Activated CD4-positive, CD25-positive, alpha-beta regulatory T cell treated with anti-CD3 and anti-CD28 coated beads, Interleukin-2, amount 50 U/mL, for 72 hours (primary cell): ENCODE measurements at places on chromosomes 2 and 18.

DNA sequence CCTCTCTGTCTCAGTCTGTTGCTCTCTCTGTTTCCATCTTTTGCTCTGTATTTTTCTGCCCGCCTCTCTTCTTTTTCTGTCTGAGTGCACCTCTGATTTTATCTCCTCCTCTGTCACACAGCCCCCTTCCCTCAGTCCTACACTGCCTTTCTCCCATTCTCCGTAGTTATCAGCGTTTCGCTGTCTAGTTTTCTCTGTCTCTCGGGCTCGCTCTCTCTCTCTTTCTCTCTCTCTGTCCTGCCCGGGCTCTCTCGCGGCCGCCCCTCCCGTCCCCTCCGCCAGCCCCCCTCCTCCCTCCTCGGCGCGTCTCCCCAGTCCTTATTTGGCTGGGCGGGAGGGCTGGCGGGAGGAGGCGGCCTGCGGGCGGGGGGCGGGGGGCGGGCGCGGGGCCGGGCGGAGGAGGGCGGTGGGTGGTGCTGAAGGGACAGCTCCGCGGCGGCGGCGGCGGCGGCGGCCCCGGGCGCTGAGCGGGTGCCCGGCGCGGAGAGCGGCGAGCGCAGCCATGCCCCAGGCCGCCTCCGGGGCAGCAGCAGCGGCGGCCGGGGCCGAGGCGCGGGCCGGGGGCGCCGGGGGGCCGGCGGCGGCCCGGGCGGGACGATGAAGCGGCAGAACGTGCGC, at the start of gene KCNK3:
Gene KCNK3 (plus strand): TSS at position 444 of the 618 bp plus-strand sequence. CDS start 154 bp downstream, at position 598.
- DNase-seq: peak; percentile 49

DNA sequence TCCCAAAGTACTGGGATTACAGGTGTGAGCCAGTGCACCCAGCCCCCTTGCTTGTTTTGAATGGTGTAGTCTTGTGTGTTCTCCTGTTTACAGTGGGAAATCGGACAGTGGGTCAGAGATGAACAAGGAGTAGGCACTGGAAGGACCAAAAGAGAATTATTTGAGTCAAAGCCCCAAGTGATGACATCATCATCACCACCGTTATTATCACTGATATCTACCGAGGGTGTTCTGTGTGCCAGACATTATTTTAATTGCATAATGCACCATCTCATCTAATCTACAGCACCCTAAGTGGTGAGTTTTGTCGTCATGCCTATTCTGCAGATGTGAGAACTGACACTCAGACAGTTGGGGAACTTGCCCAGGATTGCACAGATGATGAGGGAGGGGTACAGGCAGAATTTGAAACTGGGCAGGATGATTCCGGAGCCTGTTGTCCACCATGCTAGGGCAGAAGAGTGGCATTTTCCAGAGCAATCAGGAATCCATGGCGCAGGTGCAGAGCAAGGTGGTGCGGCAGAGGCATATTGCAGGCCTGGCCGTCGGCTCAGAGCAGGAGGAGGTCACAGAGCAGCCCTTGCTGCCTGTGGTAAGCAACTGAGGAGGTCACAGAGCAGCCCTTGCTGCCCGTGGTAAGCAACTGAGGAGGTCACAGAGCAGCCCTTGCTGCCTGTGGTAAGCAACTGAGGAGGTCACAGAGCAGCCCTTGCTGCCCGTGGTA, 137.0 kb upstream of the HDAC4 start:
- DNase-seq: no peak

GRCh38 chr18:28831476-28831875, 654.5 kb upstream of the CDH2 start:
- DNase-seq: no peak

DNA sequence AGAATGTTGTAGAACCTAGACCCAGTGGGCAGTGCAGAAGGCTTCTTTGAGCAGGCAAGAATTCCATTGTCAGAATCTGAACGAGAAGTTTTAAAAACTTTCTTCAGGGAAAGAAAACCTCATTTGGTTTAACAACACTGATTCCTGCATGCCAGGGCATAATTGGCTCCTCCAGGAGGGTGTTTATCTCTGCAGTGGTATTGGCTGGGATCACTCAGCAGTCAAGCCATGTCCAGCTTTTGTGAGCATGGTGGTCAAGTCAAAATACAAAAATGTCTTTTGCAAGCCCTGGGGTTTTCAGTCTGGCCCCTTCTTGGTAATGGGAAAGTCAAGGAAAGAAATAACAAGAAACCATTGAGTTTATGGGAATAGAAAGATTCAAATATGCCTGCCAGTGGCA, 28.3 kb downstream of the FHOD3 start:
- DNase-seq: no peak

DNA sequence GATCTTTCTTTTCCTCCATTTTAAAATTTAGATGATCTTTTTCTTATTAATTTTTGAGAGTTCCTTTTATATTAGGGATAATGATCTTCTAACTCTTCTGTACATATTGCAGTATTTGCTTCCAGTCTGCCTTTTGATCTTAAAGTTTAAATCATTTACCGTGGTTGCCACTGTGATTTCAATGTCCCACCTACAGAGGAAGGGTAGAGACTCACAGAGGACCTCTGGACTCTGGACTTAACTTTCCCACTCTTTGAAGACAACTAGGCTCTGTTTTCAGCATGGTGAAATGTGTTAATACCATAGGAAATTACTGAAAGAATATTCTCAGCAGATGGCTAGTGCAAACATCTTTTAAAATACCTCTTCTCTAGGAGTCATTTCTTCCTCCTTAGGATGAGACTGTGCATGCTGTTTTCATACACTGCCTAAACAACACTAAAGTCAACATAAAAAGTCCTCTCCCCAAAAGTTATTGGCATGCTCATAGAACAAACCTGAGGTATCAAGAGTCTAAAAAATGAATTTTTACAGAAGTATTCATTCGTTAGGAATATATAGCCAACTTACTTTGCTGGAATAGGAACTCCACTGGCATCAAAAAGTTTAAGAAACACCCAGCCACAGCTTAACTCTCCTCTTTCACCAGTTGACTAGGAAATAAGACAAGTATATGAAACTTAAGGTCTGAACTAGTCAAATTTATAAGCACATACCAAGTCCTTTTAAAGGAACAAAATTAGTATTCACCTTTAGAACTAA, 30.7 kb upstream of the MALL start:
- DNase-seq: no peak

DNA sequence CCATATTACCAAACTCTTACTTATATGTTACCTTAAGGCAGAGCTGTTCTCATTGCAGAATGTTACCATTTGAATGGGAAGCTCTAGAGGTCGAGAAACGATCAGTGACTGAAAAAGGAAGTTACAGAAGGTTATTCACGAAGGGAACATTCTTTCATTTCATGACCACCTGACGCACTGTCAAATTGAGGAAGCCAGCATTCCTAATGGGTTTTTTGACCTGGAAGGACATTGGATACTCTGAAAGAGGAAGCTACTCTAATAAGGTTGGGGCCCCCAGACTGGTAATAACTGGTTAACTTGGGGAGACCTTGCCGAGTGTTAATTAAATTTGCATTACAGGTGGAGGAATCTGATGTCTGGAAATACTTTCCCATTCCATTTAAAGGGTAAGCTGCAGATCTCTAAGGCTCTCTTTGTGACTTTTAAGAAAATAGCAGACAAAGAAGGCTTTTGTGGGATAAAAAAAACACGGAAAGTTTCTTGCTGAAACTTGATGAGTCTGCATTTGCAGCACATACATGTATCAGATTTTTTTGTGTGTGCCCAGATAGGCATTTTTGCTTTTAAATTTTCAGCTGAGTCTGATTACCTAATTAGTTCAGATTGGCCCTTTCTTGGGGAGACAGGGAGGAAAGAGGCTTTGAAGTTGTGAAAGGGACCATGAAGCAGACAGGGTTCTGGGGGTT, 137.1 kb downstream of the LTBP1 start:
- no peak for DNase-seq

DNA sequence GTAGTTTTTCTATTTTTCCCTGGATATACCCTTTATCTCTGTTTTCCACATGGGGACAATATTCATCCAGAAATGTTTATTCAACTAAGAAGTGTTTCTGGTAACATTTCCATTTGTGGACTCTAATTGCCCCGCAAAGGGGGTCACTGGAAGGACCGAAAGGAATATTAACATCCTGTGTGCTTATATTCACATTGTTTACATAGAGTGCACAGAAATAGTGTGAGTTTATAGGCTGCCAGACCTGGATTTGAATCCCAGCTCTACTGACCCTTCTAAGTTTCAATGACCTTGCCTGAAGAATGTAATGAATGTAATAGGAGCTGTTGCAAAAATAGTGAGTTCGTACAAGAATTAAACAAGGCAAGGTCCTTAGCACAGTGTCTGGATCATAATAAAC, 152.9 kb upstream of the NCKAP5 start:
- no peak for DNase-seq

GRCh38 chr2:70084973-70085710, 2.1 kb upstream of the PCBP1 start:
- peak; percentile 53 for DNase-seq

DNA sequence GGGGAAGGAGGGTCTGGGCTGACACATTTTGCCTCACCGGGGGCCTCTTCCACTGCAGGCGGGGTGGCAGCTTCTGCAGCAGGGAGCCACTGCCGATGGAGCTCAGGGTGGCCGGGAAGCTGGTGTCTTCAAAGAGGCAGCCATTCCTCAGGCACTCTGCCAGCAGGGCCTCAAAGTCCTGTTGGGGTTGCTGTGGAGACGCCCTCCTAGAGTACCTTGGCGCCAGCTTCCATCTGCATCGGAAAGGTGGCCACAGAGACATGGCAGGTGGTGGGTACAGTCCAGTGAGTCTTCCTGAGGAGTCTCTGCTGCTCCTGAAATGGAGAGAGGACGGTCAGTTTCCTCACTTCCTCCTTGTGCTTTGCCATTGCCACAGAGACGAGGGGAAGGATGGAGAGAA, 12.1 kb downstream of the CAPN14 start:
- no peak for DNase-seq

DNA sequence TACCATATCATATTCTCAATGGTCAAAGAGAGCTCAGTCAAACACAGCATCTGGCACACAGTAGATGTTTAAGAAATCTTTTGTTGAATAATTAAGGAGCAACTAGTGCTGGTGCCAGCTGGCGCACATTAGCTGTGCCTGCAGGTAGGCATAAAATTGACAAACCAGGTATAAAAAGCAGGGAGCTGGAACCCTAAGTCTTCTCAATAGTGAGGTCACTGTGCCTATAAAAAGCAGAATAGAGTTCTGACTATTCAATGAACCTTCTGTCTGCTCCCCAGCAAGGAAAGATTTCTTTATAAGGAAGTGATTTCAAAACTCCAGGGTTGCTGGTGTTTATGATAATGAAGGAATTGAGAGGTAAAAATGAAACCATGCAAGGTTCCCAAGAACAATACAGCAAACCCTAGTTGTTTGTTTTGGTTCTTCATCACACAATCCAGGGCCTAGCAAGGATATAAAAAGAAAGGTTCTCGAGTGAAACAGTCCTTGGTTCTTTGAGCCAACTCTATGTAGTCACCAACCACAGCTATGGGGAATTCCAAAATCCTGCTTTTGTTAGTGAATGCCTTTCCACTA, 76.1 kb downstream of the THADA start:
- DNase-seq: no peak

- no peak for DNase-seq
These were observed 756.8 kb upstream of the KLHL29 start for GRCh38 chr2:22628221-22628620.

GRCh38 chr2:111701266-111701665, 182.7 kb downstream of the ANAPC1 start:
- peak; percentile 26 for DNase-seq

- DNase-seq: no peak
These were observed 53.0 kb downstream of the LYPD6 start for GRCh38 chr2:149383340-149383739.

DNA sequence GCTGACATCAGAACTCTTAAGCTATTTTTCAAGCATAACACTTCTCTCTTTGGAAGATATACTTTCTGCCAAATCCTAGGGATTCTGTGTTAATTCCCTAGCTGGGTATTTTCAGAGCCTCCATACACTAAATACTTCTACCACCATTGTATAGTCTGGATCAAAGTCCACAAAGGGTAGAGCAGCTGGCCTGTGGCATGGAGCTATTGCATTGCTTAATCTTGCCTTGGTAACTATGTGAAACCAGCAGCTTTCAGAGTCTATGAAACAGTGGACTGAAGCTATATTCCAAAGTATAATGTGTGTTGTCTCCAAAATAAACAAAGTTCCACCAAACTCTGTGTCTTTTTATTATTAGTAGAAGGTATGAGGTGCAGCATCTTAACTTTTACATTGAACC, 296.9 kb upstream of the CDH19 start:
- no peak for DNase-seq

GRCh38 chr2:86039963-86040655, 65.6 kb downstream of the POLR1A start:
- DNase-seq: no peak

DNA sequence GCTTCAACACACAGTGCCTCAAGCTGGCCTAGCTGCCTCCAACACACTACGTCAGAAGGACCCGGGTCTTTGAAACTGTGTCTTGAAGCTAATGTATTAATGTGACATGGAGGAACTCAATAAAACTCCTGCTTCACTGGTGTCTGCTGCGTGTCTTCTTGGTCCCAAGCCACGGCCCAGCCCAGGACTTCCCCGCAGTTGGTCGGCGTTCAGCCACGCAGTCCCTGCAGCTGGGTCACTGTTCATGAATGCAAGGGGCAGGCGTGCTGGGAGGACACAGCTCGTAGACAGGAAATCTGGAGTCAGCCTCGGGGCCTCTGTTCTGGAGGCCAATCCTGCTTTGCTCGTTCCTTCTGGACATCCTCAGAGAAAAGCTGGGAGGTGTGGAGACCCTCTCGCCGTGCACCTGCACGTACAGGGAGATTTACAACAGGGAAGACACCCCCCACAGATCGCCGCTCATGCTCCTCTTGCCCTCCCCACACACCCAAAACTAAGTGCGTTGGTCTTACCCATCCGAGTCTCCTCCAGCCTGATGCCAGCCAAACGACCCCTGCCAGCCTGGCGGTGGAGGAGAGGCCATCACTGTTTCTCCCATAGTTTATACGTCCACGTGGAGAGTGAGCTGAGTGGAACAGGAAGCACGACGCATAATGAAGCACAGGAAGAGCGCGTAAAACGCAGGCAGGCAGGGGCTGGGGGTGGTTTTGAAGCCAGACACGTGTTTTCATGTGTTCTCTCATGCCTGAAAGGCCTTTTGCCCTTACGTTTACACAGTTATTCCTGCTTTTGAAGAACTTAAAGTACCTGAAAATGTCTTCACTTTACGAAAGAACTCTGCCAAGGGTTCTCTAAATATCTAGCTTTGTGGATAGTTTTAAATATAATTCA, 39.7 kb downstream of the ADI1 start:
- DNase-seq: no peak

GRCh38 chr18:13183790-13184189, 34.8 kb upstream of the LDLRAD4 start:
- no peak for DNase-seq

DNA sequence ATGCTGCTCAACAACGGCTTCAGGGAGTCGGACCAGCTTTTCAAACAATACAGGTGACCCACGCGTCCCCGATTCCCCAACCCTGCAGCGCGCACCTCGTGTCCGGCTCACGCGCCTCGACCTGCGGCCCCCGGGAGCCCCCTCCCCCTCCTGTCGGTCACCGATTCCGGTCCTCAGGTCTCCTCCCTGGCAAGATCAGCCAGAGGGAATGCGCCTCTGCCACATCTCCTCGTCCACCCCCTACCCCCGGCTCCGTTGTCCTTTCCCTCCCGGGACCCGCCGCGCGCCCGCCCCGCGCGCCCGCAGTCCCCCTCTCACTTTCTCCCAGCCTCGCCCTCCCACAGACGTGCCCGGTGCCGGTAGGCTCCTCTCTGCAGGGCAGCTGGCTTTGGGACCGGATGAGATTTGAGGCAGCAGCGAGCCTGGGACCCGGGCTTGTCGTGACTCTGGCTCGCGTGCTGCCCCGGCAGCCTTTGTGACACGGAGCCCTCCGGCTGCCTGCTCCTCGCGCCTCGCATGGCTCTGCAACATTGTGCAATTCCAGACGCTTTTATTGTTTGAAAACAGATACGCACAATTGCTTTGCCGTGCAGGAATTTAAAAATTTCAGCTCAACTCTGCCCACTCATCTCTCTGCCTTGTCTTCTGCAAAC, 558 bp downstream of the TTC39C start:
- DNase-seq: peak; percentile 67
